Suppressor macrophage (primary cell): ENCODE measurements at places on chromosomes 1 and 21.

DNA sequence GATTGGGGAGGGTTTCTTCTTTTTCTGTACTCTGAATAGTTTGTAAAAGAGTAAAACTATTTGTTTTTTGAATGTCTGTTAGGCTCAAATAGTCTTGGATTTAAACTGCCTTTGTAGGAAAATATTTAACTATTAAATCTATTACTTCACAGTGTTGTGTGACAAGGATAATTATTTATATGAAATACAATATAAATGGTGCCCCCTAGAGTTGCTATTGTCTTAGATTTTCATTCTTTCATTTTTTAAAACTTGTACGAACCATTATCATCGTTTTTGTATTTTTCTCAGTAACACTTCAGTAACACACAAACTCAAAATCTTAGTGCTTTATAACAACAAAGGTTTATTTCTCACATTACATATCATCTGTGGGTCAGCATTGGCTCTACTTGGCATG is 37.4 kb downstream of the C1orf185 start:
- DNase-seq: no peak

- peak; percentile 63 for DNase-seq
These were observed 710 bp upstream of the SLC30A1 start for GRCh38 chr1:211579440-211580302.

DNA sequence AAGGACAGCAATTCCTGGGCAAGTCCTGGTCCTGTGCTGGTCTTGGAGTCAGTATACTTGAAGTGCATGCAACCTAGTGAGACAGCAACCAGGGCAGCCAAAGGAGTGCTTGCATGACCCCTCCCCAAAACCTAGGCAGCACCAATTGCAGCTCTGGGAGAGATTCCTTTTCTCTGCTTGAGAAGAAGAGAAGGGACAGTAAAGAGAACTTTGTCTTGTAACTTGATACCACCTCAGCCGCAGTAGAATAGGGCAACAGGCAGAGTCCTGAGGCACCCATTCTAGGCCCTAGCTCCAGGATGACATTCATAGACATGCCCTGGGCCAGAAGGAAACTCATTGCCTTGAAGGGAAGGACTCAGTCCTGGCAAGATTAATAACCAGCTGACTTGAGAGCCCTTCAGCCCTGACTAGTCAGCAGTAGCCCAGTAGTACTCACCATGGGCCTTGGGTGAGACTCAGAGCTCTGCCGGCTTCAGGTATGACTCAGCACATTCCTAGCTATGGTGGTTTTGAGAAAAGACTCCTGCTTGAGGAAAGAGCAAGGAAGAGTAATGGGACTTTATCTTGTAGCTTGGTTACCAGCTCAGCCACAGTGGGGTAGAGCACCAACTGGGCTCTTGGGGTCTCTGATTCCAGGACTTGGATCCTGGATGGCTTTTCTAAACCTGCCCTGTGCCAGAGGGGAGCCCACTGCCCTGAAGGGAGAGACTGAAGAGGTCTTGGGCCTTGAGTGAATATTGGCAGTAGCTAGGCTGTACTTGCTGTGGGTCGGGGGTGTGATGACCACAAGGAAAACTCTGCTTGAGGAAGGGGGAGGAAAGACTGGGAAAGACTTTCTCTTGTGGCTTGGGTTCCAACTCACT is 51.7 kb upstream of the ACADM start:
- no peak for DNase-seq

DNA sequence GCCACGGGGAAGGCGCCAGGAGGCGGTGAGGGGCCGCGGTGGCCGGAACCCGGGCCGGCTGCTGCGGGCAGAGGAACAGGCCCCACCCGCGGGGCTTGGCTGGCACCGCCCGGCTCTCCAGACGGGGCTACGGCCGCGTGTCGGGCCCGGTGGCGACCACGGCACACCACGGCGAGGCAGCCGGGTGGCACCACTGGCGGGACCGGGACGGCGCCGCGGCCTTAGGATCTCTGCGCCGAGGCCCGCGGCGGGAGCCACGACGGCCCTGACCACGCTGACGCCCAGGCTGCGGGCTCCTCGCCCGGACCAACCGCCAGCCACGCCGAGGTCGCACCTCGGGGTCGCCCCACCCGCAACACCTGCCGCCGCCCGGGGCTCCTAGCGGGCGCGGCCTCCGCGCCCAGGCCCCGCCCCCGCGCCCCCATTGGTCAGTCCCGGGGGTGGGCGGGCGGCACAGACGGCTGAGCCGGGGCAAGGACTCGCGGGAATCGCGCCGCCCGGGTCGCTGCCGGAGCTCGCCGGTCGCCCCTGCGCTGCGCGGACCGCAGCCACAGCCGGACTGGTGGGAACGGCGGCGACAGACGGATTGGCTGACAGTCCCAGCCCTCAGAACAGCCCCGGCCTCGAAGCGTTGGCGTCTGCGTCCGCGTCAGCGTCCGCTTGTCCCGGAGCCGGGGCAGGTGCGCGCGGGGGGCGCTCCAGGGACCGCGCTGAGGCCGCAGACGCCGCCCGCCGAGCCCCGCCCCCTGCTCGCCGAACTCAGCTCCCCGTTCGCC is at the start of gene BMP8A:
TSS of gene BMP8A (plus strand) at position 491 of the 776 bp plus-strand sequence. CDS start 356 bp downstream, outside the sequence.
- DNase-seq: peak; percentile 82

DNA sequence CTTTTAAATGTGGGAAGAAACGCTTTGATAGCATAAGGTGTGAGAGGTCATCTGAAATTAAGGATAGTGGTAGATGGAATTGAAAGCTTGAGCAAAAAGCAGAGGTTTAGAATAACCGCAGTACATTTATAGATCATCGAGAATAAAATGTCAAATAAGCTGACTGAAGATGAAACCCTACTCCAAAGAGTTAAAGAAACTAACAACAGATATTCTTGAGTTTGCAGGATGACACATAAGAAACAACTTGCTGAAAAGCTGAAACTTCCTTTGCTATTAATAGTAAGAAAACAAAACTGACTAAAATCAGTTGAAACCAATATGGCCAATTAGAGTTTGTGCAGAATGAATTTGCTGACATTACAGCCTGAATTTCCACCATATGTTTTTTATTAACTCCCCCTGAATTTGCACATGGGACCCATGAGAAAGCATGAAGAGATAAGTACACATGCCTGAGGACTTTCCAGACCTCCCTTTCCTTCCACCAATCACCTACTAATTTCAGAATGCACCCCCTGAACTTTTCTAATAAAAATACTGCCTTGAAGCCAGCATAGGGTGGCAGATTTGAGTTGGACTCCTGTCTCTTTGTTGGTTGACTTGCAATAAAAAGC is 1.7 kb upstream of the C1orf185 start:
- no peak for DNase-seq

GRCh38 chr1:199590708-199591107 is 436.8 kb upstream of the NR5A2 start:
- no peak for DNase-seq

- DNase-seq: no peak
These were observed 25.2 kb upstream of the CDCA8 start for GRCh38 chr1:37667023-37667671.

DNA sequence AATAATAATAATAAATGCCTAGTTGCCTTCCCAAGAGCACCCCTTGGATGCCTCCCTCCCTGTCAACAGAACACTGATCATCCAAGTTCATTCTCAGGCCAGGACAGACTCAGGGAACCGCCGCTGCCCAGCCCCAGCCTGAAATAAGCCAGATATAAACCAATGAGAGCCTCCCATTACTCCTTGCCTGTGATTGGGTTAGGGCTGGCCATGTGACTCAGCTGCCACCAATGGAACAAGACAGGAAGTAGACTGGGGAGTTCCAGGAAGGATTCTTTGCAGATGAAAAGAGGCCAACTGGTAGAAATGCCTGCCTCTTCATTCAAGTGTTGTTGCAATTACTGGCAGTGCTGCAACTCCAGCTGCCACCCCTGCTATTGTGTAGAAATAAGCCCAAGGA is 146.4 kb upstream of the TIAM1 start:
- DNase-seq: no peak

DNA sequence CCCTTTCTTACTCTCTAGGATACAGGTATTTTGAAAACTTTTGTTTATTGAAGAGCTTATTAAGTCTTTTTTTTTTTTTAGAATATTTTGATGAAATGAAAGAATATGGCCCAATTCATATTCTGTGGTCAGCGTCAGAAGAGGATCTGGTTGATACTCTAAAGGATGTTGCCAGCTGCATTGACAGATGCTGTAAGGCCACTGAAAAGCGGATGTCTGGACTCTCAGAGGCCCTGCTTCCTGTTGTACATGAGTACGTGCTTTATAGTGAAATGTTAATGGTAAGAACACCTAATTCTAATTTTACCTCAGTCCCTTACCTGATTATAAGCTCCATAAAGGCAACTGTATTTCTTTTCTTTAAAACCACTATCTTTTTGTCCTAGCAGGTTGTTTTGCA is 37.1 kb downstream of the SNX7 start:
- no peak for DNase-seq

GRCh38 chr21:33256019-33256418 is 10.1 kb upstream of the IL10RB start:
- DNase-seq: no peak

- peak; percentile 63 for DNase-seq
These were observed 19.5 kb upstream of the ETV3 start for GRCh38 chr1:157157501-157158190.

DNA sequence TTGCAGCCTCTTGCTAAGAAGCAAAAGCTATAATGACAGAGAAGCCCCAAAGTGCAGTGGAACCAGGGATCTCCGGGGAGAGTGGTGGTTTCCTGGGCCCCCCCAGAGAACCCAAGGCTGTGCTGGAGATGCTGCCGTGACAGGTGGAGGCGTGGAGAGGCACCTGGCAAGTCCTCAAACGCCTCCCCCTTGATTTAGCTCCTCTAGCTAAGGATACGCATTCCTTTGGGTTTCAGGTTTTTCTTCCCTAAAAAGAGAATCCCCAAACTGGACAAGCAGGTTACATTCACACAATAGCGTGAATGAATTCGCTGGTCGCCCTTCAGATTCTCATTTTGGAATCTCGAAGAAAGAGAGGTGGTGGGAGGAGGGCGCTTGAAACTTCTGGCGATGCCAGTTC is 853 bp upstream of the ATP1A1 start:
- DNase-seq: no peak

- peak; percentile 24 for DNase-seq
These were observed 11.8 kb upstream of the RASSF5 start for GRCh38 chr1:206495493-206496046.

DNA sequence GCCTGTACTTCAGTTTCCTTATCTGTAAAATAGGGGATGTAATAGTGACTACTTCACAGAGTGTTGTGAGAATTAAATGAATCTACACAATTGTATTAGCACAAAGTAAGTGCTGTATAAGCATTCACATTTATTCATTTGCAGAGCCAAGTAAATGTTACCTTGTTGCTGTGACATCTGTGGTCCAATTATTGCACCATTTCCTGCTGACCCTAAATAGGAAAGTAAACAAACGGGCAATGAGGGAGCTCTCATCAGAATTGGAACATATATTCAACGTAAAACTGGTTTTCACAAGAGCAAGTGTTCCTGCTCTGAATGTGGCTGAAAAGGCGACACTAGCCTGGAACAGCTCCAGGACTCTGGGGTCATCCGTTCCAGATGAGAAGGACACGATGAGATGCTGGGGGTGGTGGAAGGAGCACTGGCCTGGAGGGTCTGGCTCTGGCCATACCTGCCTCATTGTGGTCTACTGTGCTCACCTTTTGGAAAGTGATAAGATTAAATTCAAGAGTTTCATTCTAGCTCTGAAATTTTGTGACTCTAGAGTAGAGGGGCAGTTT is 34.5 kb downstream of the PROX1 start:
- DNase-seq: no peak

DNA sequence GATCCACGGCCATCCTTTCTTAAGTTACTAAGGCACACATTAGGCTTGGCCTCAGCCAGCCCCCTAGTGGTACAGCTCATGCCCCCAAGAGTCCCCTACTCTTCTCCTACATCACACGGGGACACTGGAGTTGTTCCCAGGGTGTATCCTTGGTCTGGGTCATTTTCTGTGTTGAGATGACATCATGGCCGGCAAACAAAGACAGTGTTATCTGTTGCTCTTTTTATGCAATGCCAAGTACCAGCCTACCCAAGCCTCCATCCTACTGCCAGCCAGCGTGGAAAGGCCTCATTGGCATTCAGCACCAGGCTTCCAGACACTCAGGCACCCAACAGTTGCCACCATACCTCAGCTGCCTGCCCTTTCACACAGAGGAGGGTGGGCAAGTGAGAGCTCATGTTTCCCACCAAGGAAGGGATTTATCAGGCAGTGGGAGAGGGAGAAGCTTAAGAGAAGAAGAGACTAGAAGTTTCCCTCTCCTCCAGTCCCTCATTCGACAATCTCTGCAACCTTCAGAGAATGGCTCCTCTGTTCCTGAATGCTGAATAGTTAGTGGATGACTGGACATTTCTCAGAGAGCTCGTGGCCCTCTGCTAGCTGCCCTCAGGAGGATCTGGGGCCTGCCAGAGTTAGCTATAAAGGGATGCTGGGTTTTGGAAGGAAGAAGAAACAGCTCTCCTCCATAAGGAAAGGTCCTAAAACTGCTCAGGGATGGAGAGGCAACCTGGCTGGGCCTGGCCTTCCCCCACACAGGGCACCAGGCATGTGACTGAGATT is 17.7 kb downstream of the CBR1 start:
- DNase-seq: no peak

- no peak for DNase-seq
These were observed 114.6 kb downstream of the ZBTB18 start for GRCh38 chr1:244165701-244166100.

- no peak for DNase-seq
These were observed 80.4 kb upstream of the ADAMTS5 start for GRCh38 chr21:27047283-27047657.

DNA sequence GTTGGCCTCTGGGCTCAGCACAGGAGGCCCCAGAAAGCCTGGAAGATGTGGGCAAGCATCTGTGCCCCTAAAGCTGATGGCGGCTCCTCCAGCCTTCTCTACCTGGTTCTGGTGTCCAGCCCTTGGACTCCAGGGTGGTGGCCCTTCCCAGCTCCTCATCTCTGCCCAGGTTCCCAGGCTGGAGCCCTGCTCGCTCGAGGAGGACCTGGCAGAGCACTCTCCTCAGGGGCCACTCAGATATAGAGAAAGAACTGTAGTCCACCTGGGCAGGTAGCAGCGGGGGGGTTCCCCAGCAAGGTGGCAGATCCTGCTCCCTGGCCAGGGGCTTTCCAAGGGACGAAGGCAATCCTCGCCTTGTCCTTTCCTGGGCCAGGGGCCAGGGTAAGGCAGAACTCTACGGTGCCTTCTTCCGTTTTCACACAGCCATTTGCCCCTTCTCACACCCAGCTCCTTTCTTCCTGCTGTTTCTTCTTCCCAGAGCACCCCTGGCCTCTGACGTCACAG is 18.9 kb downstream of the WNT4 start:
- no peak for DNase-seq

- no peak for DNase-seq
These were observed 109.2 kb downstream of the USP25 start for GRCh38 chr21:15839026-15839425.

DNA sequence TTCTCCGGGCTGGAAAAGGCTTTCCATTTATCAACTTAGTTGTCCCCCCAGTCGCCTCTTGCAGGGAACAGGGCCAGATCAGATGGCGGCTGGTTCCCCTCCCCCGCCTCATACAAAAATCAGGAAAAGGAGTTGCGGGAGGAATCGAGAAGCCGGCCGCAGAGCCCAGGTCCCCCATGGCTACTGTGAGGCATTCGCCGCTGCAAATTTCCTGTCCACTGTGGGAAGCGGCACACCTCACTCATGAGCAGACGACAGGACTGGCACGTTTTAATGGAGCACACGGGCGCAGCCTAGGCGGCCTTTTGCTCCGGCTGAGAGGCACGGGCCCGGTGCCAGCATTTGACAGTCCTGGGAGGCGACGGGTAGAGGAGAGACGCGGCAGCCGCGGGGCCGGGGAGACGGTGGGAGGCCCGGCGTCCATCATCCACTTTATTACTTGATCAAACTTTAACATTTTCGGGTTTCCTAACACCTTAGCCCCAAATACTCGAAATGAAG is 1.1 kb downstream of the GNG4 start:
- no peak for DNase-seq

GRCh38 chr1:47164552-47164951 is 25.3 kb downstream of the PDZK1IP1 start:
- no peak for DNase-seq
